ENCODE measurements at places on chromosomes 6 and 20.

GRCh38 chr6:12336121-12336971, 46.2 kb downstream of the EDN1 start:
- DNase-seq, result no peak

DNA sequence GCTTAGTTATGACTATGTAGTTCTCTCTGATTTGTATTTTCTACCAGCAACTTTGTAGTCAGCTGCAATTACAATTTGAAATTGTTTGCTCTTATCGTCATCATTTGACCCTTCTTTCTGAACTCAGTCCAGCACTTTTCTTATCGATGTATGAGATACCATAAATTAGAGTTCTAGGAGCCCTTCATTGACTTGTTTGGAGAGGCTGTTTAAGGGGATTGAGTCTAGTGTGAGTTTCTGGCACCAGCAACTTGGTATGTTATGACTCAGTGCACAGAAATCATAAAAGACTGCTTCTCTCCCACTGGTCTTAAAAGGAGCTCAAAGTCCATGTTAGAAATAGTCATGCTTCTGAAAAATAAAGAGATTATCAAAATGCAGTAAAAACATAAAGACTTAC, 190.3 kb downstream of the TENT5A start:
- peak; percentile 25 for DNase-seq

GRCh38 chr6:31114541-31114878, at the start of gene PSORS1C1:
Gene PSORS1C1 (plus strand): TSS chr6:31114800. CDS start chr6:31129633, 14,833 bp downstream.
- DNase-seq, result peak; percentile 85

- DNase-seq, result no peak
These were observed 106.4 kb downstream of the PPP1R14C start for GRCh38 chr6:150249261-150249660.

DNA sequence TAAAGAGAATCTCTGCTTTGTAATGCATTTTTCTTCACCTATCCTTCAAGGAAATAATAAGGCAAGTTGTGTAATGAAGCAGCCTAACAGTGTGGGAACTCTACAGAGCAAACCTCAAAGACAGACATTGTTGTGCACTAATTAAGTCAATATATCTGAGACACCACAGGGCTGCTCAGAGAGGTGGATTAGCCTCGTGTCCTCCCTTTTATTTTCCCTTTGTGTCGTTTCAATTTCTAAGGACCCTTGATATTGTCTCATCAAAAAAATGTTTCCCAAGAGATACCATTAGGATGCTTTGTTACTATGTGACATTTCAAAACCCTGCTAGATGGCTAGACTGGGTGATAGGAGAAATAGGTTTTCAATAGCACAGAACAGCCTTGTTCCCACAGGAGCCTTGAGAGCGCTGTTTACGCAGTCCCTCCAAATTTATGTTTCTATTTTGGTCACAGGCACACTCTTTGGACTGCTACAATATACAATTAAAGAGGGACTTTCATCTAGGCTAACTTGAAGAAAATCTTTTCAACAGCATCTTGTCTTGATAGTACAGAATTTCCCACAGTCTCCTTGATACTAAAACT, 23.1 kb downstream of the UBE3D start:
- no peak for DNase-seq

DNA sequence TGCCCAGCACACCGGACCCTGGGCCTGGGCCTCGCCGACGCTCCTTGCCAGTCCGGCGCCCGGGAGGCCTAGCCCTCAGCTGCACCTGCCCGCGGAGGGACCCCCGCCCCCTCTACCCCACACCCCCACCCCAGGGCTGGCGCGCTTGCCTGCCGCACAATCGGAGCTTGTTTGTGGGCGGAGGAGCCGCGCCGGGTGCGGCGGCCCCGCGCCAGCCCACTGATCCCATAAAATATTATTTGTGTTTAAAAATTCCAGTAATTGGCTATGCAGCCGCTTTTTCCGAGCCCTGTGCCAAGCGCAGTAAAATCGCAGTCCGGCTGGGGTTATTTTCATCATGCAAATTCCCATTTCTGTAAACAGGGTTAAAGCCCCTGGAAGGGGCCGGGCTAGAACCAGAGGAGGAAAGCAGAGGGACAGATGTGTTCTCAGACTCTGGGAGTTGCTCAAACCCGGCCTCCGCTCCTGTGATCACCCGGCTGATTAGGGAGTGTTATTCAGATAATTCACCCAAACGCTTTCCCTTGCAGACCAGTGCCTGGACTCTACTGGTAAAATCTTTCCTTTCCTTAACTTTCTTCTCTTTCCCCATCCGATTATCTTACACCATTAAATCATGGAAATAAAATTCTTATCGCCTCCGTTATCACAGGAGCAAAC, 93.1 kb downstream of the NCR2 start:
- no peak for DNase-seq

DNA sequence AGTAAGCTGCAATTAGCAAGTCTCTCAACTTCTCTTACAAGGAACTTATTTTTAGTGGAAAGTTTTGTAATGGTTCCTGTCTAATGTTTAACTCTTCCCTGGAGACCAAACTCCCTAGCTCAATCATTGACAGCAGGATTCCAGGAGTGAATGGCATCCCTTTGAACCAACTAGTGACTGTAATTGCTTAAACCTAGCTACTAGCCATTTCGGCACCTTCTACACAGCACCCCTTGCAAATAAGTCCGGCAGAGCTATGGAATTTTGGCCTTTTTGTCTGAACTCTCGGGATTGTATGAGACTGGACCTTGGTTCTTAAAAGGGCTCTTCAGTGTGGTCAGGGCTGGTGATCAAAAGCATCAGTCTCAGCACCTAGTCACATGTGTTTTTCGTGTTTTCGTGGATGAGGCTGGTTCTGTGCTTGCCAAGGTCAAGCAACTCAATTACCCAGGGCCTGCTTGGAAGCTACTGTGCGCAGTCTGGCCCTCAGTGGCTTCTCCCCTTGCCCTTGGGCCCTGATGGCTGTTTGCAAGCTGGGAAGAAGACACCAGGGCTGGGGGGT, 135.3 kb upstream of the NEDD9 start:
- DNase-seq, result peak; percentile 89

GRCh38 chr6:137216106-137216505, 3.1 kb downstream of the IFNGR1 start:
- no peak for DNase-seq

DNA sequence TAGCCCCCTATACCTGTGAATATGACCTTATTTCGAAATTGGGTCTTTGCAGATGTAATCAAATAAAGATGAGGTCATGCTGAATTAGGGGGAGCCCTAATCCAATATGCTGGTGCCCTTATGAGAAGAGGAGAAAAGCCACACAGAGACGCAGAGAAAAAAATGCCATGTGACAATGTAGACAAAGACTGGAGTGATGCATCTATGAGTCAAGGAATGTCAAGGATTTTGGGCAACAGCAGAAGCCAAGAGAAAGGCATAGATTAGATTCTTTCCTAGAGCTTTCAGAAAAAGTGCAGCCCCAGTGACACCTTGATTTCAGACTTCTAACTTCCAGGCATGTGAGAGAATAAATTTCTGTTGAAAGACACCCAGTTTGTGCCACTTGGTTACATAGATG, 47.4 kb upstream of the HS3ST5 start:
- no peak for DNase-seq

DNA sequence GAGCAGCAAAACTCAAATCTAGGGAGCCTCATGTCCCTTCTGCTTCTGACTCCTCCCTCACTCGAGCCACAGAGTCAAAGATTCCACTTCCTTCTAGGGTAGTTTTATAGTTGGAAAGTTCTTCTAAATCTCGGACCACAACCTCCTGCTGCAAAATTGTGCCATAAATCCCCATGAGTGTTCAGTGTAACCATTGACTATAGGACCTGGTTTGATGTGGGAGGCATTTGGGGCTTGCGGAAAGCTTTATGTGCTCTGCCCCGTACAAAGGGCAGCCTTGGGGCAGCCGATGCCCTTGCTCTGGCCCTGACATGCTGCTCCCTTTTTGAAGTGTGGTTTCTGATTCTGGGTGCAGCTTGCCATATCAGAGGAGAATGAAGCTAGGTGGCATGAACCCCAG, 43.6 kb upstream of the IER3 start:
- peak; percentile 82 for DNase-seq

GRCh38 chr20:63092660-63093215, 86.0 kb upstream of the BHLHE23 start:
- DNase-seq, result no peak

DNA sequence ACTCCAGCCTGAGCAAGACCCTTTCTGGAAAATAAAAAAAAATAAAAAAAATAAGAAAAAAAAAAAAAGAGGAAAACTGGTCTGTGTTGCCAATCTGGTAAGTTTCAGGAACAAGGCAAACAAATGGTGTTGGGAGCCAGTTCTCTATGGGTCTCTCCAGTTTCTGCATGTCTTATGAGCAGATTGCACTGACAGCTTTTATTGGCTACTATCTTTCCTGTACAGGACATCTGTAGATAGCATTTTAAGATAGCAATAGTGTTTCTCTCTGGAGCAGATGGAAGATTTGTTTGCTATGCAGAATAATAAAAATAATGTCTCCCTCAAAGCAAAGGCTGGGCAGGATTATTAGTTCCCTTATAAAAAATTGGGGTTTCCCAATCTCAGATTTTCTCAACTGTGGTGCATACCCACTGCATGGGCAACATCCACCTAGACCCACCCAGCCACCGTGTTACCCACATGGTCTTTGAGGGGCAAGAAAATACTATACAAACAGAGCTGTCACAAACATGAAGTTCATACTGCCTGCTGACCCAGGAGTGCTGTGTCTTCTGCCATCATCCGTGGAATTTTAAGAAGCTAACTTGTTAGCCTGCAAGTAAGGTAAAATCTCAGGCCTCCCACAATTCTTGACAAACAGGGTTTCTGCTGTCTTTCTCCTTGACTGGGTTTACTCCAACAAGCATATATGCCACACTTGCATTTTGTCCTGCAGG, 9.5 kb downstream of the GMDS start:
- DNase-seq, result no peak

- no peak for DNase-seq
These were observed 766 bp downstream of the SLC16A10 start for GRCh38 chr6:111087871-111088667.

GRCh38 chr6:45643126-45643525, 265.4 kb upstream of the SUPT3H start:
- DNase-seq, result no peak

- no peak for DNase-seq
These were observed 23.0 kb upstream of the ANKRD60 start for GRCh38 chr20:58251348-58251978.

DNA sequence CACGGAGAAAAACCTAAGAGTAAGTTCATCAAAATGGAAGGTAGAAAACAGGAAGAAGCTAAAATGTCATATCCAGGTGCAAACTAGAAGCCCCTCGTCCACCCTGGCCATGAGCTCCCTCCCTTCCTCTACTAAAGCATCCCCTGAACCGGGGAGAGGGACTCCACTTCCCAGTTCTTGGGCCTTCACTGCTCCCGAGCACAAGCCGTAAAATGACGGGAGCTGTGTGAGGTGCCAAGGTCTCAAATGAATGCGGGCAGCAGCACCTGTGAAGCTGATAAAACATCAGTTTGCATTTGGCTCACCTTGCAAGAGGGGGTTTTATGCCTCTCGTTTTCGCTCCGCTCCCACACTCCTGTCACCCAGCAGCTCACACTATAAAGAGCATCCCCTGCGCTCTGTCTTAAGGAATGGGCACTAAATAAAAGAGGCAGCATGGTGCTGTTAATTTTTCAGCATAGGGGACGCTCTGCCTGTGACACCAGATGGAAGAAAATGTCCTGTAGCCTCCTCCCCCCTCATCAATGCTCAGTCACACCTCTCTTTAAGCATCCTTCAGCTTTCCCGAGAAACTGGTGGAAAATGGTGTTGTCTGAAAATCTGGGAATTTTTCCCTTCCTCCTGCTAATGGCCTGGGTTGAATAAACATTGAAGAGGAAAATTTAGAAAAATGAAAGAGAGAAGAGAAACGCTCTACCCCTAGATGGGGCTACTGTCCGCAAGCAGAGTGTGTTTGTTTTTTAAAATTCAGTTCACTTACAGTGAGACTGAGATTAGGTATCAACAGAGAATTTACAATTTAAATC, 563.0 kb upstream of the AGPAT4 start:
- DNase-seq, result no peak

DNA sequence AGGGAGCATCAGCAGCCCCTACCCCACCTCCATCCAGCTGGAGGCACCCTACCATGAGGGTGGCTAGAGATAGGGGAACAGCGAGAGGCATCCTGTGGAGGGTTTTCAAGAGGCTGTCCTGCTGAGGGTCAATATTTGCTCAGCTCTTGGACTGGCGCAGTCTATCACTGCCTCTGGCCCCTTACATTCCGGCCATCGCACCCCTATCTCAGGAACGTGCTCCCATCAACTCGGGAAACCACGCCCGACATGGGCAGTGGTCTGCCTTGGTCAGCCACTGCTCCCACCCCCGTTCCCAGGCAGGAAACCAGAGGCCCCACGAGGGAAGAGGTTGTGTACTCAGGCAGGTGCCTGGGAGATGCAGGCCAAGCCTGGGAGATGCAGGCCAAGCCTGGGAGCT, 57.9 kb downstream of the VEGFA start:
- DNase-seq, result no peak

- DNase-seq, result peak; percentile 35
These were observed 175.6 kb upstream of the PDE7B start for GRCh38 chr6:135675862-135676261.

GRCh38 chr20:54090230-54091119, 20.1 kb upstream of the BCAS1 start:
- DNase-seq, result no peak

DNA sequence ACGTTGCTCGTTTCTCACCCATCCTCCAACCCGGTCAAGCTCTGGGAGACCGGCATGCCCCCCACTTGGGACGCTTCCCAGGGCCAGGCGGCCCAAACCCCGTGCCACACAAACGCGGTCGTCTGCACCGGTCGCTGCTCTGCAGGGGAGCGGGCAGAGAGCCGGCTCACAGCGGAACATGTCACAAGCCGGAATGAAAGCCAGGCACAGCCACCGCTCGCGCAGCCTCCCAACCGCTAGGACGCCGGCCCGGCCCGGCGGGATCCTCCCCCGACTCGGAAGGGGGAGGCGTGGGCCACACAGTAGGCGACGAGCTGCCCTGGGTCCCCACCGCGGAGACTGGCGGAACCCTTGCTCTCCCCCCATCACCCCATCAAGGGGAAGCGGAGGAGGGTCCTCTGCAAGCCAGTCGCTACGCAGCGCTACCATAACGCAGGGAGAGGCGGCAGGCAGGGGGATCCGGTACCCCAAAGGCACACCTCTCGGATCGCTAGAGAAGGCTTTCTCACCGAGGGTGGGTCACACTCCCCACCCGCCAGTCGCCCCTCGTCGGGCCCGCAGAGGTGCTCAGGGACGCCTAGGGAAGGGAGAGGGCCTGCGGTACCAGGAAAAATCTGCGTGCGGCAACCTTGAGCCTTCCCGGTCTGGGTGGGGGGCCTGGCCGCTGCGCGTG, 768.4 kb upstream of the DEFB115 start:
- DNase-seq, result no peak

- DNase-seq, result no peak
These were observed 17.8 kb upstream of the RAET1L start for GRCh38 chr6:150043096-150043495.

GRCh38 chr20:41617059-41617901, 897 bp downstream of the CHD6 start:
- DNase-seq, result no peak

- DNase-seq, result no peak
These were observed 82.4 kb downstream of the CDH26 start for GRCh38 chr20:60040471-60041162.

DNA sequence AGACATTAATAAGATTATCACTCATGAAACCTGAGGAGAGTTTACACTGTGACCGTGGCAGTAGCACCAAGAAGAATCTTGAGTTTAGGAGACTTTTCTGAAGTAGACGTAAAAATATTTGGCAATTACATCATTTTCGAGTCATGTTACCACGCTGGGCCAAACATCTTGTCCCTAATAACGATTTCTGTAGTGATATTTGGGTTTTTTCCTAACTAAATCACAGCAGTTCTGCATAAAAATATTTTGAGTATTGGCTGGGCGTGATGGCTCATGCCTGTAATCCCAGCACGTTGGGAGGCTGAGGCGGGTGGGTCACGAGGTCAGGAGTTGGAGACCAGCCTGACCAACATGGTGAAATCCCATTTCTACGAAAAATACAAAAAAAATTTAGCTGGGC, 262.4 kb downstream of the PHF3 start:
- DNase-seq, result no peak

Measured in RCC 7860 (cell line).